HepG2 (cell line): ENCODE measurements at places on chromosomes 3 and 15.

GRCh38 chr3:101984356-101984755 lies 135.0 kb downstream of the NFKBIZ start:
- DNase-seq, result no peak

DNA sequence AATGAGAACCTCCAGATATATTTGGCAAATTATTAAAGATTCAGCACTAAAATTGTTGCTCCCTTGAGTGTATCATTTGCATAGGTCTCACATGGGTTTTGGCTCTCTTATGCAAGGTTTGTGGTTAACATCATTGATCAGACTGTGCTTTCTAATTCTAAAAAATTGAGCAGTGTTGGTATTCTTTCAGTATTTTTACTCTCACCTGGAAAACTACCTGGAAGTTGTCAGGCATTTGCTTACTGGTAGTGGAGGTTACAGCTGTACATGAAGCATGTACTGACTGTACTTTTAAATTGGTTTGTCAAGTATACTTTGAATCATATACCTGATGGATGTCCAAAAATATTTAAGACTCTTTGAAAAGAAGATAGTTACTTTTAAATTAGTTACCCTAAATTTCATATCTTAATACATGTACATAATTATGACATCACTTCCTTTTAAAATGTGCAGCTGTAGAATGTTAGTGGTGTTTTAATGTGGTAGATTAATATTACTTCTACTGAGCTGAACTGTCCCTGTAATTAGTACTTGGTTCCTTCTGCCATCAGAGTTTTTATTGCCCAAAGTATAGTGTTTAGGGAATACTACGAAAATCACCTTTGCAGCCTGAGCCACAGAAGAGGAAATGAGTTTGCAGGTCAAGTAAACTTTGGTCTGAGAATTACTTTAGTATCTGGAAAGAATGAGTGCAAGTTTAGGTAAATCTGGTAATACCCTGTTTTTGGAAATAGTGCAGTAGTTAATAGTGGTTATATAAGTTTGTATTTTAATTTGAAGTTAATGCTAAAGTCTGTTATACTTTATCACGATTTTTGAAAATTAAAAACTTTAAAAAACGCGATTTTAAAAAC lies 2.8 kb downstream of the CHD2 start:
- no peak for DNase-seq

GRCh38 chr3:193452338-193452737 lies 73.8 kb upstream of the ATP13A5 start:
- no peak for DNase-seq

GRCh38 chr15:71083349-71083748 lies 31.9 kb upstream of the THSD4 start:
- DNase-seq, result no peak

DNA sequence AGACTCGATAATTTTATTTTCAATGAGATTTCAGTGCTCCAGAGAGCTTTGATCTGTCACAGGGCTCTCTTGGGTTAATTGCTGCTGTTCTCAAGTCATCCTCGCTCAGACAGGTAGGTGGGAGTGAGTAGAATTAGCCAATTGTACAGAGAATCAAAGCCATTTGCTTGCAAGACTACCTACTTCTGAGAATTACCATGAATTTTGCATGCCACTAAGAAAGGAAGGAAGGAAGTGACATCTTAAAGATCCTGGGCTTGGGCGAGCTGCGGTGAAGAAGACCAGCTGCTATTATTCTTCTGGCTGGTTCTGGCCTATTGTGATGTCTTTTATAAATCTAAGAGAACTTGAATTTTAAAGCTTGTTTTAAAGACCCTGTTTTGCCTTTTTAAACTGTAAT lies 154.1 kb upstream of the LPP start:
- no peak for DNase-seq

- DNase-seq, result no peak
These were observed 265.6 kb upstream of the UBE2E2 start for GRCh38 chr3:22937536-22937935.

DNA sequence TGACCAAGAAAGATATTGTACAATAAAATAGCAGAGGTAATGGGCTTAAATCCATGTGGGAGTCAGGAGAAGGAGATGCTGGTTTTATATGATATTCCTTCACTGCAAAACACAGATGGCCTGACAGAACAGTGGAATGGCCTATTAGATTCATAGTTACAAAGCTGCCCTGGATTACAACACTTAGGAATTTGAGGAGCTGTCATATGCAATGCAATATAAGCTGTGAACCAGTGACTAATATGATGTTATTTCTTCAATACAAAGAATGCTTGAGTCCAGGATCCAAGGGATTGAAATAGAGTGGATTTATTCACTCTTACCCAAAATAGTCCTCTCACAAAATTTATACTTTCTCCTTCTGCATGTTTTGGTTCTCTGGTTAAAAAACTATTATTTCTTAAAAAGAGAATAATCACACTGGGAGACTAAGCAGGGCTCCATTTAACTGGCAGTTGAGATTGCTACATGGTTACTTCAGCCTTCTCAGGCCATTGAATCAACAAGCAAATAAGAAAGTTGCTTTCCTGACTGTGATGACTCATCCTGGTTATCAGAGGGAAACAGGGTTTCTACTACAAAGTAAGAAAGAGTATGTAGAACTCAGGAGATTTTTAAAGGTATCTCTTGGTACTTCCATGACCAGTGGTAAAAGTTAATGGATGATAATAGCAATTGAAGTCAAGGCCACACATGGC lies 79.8 kb upstream of the ZPLD1 start:
- no peak for DNase-seq

DNA sequence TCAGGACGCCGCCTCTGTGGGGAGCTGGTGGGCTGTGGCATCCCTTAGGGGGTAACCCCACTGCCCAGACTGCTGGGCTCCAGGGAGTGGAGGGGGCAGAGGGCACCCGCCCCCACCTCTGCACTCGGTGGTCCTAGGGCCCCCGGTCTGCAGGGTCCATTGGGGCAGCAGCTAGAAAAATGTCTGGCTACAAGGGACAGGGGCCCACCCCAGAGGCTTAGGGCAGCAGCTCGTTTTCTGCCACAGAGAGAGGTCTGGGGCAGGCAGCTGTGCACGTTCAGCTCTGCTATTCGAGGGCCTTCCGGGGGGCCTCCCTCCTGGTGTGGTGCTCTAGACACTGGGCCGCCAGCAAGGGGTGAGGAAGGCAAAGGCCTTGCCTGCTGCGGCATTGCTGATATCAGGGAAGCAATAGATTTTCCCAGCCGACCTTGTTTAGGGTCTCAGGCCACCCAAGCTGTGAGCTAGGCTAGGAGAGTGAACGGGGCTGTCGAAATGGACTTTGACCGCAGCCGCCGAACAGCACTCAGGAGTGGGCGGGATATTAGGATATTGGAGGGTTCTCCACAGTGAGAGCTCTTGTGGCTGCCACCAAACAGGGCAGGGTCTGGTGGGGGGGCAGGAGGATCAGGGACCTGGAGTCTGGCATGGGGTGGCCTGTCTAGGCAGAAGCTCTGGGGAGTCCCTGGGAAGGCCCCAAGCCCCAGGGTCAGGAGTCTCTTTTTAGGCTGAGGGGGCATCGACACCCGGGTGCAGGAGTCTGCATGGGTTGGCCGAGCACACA lies 61.4 kb upstream of the KLF13 start:
- peak; percentile 79 for DNase-seq

DNA sequence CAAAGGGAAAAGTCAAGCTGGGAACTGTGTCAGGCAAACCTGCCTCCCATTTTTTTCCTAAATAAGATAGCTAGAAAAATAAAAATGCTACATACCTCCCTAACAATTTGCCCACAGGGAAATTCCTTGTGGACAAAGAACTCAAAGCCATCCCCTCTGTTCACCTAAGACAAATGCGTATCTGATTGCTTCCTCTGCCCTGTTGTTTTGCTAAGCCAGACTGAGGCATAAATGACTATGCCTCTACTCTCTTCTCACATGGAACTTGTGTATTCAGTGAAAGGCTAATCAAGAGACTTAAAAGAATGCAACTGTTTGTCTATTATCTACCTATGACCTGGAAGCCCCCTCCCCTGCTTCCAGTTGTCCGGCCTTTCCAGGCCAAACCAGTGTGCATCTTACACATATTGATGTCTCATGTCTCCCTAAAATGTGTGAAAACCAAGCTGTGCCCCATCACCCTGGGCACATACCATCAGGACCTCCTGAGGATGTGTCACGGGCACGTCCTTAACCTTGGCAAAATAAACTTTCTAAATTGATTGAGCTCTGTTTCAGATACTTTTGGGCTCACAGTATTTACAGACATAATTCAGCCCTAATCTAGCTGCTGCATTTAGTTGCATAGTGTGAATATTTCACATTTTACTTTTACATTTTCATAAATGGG lies 15.8 kb downstream of the CHD2 start:
- DNase-seq, result no peak

DNA sequence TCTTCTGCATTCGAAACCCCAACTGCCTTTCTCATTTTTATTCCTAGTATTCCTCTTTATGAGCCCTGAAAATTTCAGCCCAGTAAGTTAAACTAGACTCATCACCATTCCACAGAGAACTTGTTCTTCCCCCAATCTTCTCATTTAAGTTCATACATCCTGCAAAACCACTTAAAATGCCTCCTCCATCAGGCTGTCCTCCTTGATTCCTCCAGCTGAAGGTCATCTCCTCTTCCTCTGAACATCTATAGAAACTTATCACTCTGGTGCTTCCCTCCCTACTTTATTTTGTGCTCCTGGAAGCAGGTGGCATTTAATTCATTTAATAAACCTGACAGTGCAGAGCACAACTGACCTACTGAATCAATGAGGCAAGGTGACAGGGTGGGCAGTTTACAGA lies 38.3 kb downstream of the VGLL4 start:
- DNase-seq, result no peak
